ENCODE measurements at places on chromosomes 7 and 10.

DNA sequence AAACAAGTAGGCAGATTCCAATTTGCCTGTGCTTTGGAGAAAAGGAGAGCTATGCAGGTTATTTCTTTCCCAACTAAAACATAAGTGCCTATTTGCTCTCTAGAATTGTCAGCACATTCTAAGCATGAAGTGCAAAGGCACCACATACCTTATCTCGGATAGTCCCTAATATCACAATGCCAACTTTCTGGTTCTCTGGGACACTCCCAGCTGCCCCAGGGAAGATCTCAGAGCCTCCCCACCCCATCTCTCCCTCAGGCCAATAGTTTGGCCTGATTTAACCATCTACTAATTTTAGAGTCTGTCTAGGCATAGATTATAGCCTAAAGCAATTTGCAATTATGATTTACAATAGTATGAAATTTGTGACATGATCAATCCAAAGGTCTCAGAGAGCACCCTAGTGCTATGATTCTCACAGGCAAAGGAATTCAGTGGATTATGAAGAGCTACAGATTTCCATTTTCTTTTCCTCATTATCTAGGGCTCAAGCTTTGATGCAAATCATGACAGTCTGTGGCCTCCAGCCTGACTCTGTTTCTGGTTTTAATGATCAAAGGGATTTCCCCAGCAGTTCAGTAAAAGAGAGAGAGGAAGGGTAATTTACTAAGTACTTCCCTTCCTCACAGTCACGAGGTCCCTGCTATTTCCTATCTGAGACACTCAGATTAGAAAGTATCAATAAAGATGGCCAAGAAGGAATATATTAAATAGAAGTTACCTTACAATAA, 29.0 kb upstream of the IL6 start:
- peak; percentile 63 for DNase-seq

- no peak for DNase-seq
Measured at GRCh38 chr10:34861293-34862021, 46.4 kb upstream of the PARD3 start.

DNA sequence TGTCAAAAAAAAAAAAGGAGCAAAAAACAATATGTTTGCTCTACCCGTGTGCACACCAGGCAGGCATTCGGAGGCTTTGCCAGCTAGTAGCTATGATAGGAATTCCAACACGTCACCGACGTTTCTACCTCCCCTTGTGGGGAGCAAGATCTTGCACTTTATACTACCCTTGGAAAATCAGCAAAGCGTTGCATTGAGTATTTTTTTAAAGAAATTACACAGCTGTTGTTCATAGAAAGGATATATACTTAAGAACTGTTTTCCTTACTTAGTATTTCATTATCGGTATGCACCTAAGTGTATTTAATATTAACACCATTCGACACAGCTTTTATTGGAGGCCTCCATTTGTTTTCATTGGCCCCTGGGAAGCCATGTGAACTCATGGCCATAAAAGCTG, 159.9 kb upstream of the MGMT start:
- no peak for DNase-seq

- DNase-seq = peak; percentile 72
Measured at GRCh38 chr10:102133373-102134195, 744 bp downstream of the PPRC1 start.

GRCh38 chr7:114802632-114803031, 119.3 kb upstream of the MDFIC start:
- DNase-seq = no peak

- peak; percentile 48 for DNase-seq
Measured at GRCh38 chr10:72243822-72244437, 27.9 kb upstream of the ASCC1 start.

DNA sequence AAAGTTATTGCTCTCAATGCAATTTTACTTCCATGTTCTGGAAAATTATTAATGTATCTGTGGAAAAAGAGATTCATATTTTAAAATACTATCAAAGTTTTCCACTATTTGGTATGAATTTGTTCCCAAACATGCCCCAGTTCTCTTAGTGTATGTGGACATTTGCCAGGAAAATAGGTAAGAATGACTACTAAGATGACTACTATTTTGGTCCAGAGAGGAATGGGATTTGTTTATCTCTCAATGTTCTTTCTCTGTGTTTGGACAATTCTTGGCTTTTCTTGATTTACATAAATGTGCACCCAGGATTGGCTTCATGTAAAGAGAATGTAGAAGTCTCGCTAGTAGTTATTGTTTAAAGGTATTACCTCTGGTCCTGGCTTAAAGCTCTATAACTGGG, 60.3 kb upstream of the POT1 start:
- DNase-seq = no peak

DNA sequence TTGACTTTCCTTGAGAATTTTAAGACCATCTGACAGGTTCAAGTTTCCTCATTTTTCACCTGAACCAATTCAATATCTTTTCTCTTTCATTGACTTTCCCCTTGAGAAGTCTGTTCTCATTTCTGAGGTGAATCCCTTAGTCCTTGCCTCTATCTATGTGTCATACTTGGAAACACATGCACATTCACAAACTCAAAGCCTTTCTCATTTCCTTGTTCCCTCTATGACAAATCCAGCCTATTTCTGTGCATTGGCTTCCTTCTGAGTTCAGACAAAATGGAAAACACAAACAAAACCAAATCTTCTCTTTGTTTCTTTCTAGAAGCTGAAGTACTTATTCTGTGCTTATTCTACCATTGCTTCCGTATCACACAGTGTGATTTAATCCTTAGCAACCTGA, 13.8 kb downstream of the PTTG1IP2 start:
- no peak for DNase-seq

DNA sequence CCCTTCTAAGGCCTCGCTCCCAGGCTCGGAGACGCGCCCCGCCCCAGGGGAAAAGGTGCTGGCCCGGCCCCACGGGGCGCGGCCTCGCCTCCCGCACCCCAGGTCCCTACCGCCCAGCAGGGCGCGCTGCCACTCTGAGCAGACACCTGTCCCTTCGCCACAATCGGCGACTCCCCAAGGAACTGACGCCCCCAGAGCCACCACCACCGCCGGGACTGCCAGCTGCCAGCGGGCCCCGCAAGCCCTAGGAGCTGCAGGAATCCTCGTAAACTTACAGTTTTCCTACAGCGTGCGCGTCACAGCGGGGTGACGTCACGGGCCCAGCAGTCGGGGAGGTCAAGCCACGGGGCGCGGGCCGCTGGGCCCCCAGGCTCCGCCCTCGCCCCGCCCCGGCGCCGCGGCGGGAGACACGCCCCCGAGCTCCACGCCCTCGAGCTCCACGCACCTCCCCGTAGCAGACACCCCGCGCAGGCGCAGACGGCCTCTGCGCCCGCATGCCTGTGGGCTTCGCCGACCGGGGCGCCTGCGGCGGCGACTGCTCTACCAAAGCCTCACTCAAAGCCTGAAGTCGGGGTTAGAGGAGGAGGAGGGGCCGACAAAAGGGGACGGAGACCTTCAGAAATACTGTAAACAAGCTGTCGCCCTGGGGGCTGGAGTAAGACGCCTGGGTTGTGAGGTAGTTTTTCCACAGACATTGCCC, at the start of gene ZNF438:
TSS of gene ZNF438 (minus strand) at position 308 of the 700 bp plus-strand sequence. CDS start 154,831 bp downstream, outside the sequence.
- DNase-seq = peak; percentile 97

- DNase-seq = no peak
Measured at GRCh38 chr10:120996456-120997034, 145.4 kb downstream of the WDR11 start.

DNA sequence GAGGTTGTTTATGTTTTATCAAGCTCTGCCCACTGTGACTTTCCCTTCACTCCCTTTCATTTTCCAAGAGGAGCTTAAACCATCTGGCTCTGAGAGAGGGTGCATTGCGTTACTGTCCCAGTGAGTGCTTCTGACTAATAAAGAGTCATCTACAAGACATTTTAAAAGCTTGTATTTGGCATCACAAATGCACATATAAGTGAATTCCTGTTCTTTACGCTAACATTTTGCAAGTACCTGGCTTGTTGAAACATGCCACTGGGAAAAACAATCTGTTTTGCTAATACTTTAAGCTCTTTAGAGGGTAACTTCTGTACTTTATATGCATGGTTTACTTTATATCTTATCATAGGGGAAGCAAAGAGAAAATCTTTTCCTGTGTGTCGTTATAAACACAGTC, 534.6 kb upstream of the POM121L12 start:
- peak; percentile 76 for DNase-seq

DNA sequence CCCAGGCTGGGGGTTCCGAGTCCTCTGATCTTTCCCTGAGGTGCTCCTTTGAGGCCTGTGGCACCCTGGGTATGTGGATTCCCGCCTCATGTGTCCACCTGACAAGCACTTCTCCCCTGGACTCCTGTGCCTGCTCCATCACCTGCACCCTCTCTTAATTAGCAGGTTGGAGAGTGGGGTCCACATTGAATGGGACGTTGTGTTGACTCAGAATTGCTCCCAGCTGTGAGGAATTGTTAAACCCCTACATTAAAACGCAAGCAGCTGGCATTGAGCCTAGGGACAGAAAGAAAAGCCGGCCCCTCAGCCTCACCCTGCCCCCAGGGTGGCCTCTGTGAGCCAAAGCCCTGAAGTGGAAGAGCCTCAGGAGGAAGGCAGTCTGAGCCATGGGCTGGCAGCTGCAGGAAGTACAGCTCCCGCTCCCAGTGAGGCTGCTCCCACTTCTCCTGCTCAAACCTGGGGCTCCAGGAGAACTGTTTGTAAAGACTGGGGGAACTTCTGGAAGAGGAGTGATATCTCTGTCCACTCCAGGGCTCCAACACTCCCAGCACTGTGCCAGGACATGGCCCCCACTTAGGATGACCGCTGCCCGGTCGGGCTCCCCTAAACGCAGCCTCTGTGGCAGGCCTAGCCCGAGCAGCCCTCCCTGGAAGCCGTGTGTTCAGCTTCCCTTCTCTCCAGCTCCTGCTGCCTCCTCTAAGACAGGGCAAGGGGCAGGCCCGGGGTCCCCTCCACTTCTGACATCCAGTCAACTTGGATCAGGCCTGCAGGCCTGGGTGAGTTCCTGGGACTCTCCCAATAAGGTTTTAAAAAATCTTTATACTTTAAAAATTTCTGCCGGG, 1.8 kb upstream of the OPN4 start:
- DNase-seq = no peak

- no peak for DNase-seq
Measured at GRCh38 chr10:93075369-93076221, 1.9 kb downstream of the CYP26A1 start.

- no peak for DNase-seq
Measured at GRCh38 chr7:37205451-37205850, 243.2 kb downstream of the ELMO1 start.

GRCh38 chr10:121667948-121668313, 69.7 kb upstream of the FGFR2 start:
- no peak for DNase-seq

DNA sequence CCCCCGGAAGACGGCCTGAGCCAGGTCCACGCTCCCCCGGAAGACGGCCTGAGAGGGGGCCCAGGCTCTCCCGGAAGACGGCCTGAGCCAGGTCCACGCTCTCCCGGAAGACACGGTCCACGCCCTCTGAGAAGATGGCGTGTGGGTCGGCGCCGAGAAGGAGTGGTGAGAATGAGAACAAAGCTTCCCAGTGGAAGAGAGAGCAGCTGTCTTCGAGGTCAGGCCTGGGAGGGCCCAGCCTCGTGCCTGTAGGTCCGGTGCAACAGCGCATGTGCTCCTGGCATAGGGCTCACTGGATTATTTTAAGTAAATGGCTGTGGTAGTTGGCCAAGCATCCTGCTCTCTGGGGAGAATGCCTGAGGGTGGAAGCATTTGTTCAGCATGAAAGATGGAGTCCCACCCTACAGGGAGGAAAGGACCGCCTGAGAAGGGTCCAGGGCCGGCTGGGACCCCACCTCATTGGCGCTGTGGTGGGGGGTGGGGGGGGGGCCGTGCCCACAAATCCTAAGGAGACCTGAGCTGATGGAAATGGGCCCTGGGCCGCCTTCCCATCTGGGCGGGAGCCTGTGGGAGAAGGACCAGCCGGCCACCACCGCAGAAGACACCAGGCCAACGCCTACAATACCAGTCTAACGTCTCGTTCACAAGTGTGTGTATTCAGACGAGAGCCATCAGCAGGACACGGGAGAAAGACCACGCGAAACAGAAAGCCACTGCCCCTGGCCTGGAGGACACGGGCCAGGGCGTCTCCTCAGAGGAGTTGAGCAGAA, 210.0 kb downstream of the WDR37 start:
- no peak for DNase-seq

- DNase-seq = no peak
Measured at GRCh38 chr10:118901906-118902305, 127.6 kb upstream of the NANOS1 start.

DNA sequence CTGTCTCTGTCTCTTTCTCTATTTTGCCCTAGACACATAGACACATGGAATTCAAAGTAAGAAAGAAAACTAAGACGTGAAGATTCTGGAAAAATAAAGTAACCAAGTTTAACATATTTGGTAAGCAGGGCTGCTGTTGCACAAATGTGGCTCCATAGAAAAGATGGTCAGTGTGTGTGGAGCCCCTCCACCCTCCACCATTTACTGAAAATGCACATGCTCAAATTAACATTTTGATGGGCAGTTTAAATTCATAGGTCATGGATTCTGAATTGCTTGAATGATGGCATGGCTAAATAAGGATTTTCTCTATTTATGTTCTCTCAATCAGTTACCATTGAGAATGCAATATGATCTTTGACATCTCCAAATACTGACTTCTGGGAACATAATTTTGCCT, 165.5 kb upstream of the CHRM2 start:
- DNase-seq = no peak

DNA sequence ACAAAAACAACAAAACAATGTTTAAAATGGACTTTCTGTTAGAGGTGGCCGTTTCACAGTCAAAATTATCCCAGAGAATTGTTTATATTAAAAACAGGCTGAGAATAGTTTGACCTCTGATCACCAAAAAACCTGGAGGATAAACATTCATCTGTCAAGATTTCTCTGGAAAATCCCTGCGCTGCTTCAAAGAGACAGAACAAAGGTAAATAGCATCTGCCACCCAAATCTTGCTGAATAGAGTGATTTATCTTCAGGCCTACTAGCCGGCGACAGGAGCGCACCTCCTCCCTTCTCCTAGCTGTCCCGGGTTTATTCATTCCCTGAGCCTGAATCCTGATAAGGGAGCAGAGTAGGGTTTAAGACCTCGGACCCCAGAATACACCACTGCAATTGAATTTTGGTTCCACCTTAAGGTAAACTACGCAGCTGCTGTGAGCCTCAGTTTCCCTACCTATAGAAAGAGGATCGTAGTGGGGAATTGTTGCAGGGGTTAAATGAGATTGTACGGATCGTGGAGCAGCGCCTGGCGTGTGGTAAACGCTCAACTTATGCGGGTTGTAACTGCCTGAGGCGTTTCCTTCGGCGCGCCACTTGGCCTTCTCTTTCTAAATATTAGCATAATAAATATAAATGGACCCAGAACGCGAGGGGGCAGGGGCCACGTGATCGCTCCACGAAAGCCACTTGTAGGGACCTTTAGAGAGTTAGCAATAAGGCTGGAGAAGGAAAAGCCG, 498 bp upstream of the ST7 start:
- DNase-seq = peak; percentile 71

DNA sequence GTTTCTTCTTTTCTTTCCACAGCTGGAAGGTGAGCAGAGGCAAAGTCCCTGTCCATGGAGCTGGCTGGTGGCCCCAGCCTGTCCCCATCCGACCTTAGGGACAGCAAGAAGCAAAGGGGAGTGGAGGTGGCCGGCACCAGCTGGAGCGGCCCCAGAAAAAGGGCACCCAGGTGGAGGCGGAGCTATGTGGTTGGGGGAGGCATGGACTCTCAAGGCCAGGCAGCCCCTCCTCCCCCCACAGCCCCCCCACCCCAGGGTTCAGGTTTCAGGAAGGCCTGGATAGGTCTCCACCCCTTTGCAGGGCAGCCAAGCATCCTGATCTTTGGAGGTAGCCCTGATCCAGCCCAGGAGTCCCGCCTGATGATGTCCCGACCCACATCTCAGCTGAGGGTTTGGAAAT, at the start of gene SSC4D:
TSS of gene SSC4D (minus strand) at position 161 of the 400 bp plus-strand sequence. CDS start 5,258 bp downstream, outside the sequence.
- DNase-seq = no peak

- peak; percentile 43 for DNase-seq
Measured at GRCh38 chr7:100604028-100604975, 2.1 kb downstream of the PCOLCE start.

- no peak for DNase-seq
Measured at GRCh38 chr10:93849593-93849992, 44.2 kb upstream of the SLC35G1 start.

All from endothelial cell of umbilical vein (primary cell).